ENCODE measurements at places on chromosomes 2 and 18.

GRCh38 chr2:61961231-61961901 is 55.9 kb downstream of the COMMD1 start:
- DNase-seq = no peak

- no peak for DNase-seq
Measured at GRCh38 chr2:138922973-138923563, 142.9 kb upstream of the NXPH2 start.

- no peak for DNase-seq
Measured at GRCh38 chr18:63520053-63520685, 22.0 kb upstream of the SERPINB12 start.

GRCh38 chr2:150482111-150482510 is 5.4 kb downstream of the RND3 start:
- DNase-seq = peak; percentile 28

GRCh38 chr2:169172151-169172735 is 102.9 kb downstream of the DHRS9 start:
- DNase-seq = no peak

GRCh38 chr2:10265329-10266132 is 37.2 kb upstream of the HPCAL1 start:
- DNase-seq = no peak

DNA sequence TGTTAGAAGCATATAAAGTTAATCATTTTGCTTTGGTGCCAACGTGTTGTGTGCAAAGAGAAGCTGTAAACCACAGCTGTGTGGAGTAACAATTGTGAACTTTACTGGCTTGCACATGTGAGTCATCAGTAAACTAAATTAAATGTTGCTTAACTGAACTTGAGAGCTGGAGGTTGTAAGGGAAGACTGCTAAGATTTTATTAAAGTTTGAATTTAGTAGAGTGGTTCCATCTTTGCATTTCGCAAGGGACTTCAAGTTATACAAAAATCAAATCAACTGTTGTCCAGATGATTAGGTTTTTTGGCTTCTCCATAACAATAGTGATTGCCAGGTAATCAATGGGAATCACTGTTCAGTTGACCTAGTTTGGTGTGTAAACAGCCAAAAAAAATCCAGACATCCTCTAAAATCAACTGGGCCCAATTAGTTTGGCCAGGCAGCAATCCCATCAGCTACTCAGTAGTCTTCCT is 247.4 kb downstream of the MYO3B start:
- DNase-seq = peak; percentile 0

DNA sequence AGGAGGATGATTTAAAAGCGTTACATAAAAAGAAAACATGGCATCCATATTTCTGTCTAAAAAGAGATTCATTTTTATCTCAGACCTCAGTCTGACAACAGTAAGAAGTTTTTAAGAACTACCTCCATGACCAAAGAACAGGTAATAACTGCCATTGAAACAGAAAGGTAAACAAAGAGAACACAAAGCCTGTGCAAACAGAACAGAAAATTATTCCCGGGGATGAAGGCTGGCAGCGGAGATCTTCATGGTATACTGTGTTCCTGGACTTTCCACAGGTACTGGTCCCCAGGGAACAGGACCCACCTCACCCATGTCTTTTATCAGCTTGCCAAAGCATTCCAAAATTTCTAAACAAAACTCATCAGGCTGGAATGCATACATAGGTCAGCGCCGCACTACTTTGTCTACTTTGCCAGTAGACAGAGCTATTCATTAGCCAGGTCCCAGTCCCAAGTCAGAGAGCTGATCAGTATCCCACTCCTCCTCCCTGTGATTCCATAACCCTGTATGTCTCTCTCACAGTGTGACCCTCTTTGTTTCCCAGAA is 277.3 kb downstream of the MBD2 start:
- no peak for DNase-seq
